Left kidney (tissue), 8 donors: ENCODE measurements at places on chromosomes 3 and 15.

GRCh38 chr3:170256597-170256996 is 34.4 kb downstream of the PRKCI start:
- DNase-seq = no peak

- DNase-seq = no peak
These were observed 41.9 kb upstream of the THBS1 start for GRCh38 chr15:39538936-39539335.

DNA sequence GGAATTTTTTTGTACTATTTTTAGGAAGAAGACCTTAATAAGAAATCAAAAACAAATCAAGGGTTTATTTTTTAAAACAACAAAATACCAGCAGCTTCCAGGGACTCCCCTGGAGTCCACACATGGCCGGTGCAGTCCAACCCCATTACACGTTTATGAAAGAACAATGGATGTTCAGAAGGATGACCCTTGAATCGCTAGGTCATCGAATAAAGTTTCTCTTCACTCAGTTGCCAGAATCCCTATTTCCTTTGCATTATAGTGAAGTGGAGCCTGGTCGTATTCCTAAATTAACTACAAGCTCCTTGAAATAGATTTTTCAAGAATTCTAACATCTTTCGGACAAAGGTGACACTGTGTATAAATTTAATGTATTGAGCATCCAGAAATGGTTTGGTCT is 95.1 kb downstream of the BDH1 start:
- DNase-seq = no peak

- no peak for DNase-seq
These were observed 82.7 kb downstream of the ALCAM start for GRCh38 chr3:105449414-105449813.

DNA sequence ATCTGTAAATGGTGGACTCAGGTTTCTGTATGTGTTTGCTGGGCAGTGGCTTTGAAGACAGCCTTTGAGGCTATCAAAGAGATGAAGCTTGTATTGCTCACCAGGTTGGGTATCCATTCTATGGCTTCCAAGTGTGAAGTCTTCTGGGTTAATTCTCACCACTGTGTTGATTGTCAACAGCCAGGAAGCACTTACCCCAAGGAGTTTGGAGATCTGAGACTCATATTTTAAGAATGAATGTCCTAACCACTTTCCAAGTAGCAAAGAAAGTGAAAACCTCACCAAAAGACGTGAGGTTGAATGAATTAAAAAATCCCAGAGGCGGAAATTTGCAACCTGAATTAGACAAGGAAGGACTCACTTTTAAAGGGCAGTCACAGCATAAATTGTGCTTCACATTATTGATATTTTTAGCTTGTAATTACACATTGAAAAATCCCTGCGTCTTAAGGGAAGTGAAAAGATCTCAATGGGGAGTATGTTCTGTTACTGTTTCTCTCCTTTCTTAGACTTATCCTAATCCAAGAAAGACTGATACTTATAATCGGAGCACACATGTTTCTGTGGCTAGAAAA is 304.0 kb upstream of the TPRG1 start:
- no peak for DNase-seq

DNA sequence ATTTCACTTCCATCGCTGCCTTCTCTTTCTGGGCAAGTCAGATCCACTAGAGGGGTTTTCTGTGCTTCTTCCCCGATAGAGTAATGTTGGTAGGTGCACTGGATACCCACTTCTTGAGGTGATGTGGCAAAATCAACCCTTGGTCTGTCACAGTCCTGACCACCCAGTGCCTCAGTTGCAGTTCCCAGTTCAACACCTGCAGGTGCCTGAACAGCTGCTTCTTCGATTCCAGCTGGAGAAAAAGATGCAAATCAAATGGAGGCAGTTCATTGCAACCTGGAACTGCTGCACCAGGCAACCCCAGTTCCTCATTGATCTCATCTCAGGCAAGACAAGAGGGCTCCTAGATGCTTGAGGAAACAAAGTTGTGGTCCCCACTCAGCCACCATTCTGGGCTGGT is 186.6 kb downstream of the UBE2E2 start:
- no peak for DNase-seq

DNA sequence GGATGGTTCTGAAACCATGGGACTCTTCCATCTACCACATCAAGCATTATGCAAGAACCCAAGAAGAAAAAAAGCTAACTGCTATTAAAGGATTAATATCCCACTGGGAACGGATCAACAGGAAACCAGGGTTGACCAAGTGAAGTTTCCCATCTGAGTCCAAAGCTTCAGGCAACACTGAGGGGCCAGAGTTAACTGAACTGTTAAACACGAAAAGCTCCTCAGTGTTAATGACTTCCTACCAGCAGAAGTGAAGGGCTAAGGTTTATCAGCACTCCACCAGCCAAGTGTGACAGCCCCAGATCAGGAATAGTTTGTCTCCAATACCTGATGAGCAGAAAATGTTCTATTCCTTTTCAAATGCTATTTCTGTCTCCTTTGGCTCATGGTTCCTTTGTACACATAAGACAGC is 36.7 kb downstream of the PTPN9 start:
- DNase-seq = no peak

GRCh38 chr3:170007031-170007663 is 30.6 kb upstream of the GPR160 start:
- DNase-seq = no peak

DNA sequence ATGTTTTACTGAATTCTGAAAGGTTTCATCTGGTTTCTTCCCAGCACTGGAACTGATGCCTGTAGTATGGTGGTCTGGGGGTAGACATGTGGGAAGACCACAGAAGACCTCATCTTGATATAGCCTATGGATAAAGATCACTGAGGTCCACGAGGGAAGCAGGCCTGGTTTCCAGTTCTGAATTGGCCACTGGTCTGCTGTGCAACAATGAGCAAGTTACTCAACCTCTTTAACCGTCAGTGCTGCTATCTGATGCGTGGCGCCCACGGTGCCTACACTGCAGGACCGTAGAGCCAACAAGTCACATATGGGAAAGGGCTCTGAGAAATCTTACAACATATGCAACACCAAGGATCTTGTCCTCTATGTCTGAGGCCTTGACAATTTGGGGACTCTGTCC is 13.3 kb downstream of the TLE3 start:
- no peak for DNase-seq

DNA sequence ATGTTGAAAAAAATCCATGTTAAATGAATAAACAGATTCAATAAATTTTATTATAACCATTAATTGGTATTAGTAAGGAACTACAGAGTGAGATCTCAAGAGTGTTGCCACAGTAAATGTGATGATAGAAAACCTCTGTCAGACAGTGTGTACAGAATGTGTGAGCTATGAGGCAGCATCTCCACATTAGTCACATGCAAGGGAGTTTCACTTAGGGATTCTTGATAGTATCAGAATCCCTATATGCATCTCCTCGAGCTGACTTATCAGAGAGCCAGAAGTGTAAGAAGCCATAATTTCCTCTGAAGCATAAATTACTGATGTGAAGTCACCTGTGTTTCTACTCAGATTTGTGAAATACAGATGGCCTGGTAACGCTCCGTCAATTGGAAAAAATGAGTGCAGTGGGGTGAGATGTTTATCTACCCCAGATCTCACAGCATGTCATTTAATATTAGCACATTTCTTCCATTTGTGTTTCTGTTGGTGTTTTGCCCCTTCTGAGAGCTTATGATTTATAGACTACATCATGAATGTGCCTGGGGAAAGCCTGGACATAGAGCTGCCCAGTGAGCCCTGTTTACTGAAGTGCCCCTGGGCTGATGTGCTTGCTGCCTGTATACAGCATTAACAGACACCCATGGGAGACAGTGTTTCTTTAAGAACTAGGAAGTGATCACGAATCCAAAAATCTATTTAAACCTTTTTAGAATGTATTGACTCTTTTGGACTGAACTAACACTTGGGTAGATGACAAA is 262.4 kb downstream of the CPNE4 start:
- no peak for DNase-seq

DNA sequence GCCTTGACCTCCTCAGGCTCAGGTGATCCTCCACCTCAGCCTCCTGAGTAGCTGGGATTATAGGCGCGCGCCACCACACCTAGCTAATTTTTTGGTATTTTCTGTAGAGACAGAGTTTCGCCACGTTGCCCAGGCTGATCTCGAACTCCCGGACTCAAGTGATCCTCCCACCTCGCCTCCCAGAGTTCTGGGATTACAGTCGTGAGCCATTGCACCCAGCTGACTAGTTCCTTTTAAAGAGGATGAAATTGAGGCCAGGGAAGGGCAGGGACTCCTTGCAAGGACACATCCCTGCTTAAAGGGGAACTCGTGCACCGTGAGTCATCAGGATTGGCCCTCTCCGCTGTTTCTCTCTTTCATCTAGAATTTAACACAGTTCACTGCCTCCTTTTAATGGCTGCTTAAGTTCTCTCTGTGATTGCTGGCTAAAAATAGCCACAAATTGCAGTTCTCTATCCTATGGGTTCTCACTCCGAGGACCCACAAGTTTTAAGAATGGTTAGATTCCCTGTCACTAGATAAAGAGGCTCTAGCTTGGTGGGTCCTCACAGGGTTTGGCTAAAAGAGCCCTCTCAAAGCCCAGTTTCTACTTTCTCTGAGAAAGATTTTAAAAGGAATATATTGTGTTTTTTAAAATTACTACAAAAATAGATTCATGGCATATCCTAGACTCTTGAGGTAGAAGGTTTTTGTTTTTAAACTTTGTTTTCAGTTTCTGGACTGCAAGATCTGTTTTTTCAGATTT is 1.4 kb downstream of the CRTAP start:
- DNase-seq = peak; percentile 36

GRCh38 chr3:49761661-49762060 is 24.7 kb downstream of the IP6K1 start:
- DNase-seq = no peak

DNA sequence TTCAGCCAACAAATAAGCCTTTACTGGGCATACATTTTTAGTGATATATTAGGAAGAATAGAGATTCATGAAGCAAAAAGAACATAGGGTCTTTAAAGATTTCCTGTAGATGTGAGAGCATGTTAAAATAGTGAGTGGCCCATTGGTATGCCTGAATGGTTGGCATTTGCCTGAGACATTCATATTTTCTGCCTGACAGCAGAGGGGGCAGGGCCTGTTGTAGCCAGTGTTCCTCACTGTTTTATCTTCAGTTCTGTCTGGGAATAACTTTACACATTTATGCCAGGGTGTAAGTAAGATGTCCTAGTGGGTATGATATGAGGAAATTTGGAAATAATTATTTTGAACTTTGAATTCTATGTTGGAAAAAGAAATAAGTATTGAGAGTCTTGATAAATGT is 704.7 kb upstream of the ARPP21 start:
- DNase-seq = no peak

DNA sequence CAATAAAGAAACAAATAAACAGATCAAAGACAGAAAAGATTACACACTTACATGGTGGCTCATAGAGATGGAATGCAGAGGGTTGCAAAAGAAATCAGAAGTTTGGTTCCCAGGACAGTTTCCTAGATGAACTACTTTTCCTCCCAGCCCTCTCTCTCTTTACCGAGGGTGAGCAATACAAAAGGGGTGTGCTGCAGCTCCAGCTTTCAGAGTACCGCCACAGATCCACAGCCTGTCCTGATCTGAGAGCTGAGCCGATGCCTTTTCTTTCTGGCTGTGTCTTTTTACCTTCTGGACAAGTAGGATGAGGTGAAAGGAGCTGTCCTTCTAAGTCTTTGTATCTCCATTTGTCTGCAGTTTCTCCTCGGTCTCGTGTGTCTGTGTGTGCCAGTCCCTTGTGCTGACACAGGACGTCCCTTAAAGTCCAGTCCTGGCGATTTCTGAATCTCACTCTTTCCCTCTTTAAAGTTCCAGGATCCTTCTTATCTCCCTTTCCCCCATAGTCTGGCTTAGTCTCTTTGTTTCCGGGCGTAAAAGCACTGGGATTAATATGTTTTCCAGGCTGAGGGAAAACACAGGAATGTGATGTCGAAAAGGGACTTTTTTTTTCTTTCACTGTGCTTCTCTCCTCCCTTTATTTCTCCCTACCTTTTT is 540 bp downstream of the CCDC80 start:
- peak; percentile 46 for DNase-seq

GRCh38 chr3:51610708-51611107 is 60.3 kb upstream of the TEX264 start:
- no peak for DNase-seq

DNA sequence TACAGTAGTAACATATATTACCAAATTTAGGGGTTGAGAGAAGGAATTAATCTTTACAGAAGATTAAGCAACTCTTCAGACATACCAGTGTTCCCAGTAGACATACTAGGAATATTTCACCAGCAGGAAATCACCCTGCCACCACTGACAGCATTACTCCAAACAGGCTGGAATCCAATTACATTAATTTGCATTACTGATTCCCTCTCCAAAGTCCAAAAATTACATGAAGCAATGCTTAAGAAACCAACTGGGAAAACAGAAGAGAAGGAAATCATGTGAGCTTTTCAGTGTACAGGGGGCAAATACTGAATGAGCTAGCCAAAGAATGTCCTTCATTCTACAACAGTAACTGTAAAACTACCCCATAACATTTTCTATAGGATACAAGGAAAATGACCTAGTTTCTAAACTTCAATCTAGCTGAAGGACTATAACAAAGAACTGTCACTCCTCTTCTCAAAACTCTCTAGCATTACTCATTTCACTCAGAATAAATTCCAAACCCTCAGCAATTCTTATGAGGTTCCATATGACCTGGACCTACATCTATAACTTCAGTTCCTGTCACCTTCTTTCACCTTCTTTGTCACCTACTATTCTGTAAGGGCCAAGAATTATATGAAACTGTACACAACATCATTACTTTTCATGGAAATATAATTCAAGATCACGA is 72.7 kb downstream of the INO80 start:
- DNase-seq = no peak

DNA sequence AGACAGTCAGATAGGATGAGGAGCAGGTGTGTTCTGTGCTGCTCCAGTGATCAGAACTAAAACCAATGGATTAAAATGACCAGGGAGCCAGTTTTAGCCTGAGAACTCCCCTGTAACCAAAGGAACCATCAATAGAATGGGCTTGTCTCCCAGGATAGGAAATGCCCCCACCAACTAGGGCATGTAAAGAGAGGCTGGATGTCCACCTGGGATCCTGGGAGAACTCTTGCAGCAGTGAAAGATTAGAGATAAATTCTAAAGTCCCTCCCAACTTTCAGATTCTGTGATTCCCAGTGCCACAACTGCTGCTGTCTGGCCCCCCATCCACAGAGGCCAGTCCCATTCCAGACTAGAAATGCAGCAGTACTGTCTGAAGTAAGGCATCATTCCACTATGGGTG is 33.8 kb downstream of the HDC start:
- DNase-seq = no peak

- DNase-seq = no peak
These were observed 531.2 kb upstream of the SEMA6D start for GRCh38 chr15:47186075-47186474.

DNA sequence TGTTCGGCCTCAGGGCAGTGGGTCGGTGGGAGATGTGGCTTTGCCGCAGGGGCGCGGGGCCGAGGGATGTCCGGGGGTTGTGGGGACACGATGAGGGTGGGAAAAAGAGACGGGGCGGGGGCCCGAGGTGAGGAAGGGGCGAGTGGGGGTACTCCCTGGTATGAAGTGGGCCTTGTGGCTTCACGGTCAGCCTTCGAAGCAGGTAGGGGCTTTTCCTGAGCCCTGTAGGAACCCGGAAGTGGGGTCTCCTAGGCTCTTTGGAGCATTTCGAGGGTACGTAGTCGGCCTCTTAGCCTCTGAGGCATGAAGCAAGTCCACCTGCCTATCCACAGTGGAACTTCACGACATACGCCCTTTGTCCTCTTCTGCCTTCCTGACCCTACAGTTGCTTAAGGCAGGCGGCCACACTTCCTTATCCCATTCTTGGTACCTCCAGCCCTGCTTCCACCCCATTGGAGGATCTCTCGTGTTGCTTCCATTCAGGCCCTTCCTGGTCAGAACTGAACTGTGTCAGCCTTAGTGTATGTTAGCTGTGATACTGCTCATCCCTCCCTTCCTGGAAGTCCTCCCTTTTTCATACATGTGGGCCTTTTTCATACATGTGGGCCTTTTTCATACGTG is 389 bp downstream of the ARPC4 start:
- DNase-seq = no peak
